ENCODE measurements at places on chromosomes 6 and 20.

- no peak for DNase-seq
Measured at GRCh38 chr6:55652429-55652828, 73.4 kb upstream of the HMGCLL1 start.

GRCh38 chr6:85428486-85428885 is 21.4 kb upstream of the NT5E start:
- DNase-seq, result no peak

GRCh38 chr6:107622269-107622668 is 132.4 kb downstream of the SOBP start:
- DNase-seq, result no peak

- no peak for DNase-seq
Measured at GRCh38 chr6:48403587-48403986, 292.6 kb upstream of the PTCHD4 start.

DNA sequence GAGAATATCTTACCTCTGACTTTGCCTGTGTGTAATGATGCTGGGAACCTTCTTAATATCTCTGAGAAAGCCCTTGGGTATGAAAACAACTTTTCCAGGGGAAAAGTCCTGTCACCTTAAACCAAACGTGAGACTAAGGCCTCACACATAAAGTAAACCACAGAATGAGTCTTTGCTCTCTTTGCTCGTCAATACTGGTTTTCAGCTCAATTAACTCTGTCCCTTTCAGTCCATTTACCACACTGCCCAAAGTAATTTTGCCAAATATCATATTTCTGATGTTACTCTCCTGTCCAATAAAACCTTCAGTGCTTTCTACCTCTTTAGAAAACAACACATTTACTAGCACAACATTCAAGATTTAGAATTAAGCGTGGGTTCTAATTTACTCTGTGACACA is 100.5 kb upstream of the HMGCLL1 start:
- no peak for DNase-seq

DNA sequence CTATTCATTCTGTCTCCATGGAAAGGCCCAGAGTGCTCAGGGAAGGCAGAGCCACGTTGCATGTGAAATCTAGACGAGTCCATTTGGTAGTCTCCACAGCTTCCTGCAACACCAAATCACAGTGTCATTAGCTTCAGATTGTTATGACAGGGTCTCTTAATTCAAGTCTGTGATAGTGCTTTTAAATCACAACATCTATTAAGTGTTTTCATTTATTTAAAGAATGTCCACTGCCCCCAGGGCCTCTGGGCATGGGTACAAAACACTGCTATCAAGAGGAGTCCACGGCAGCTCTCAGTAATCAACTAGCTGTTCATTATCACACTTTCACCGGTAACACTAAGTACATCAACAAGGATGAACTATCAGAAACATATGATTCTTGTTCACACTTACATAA is 455.9 kb upstream of the JARID2 start:
- no peak for DNase-seq

GRCh38 chr6:62272114-62272513 is 13.9 kb downstream of the KHDRBS2 start:
- no peak for DNase-seq

- DNase-seq, result no peak
Measured at GRCh38 chr6:137767911-137768690, 99.0 kb upstream of the TNFAIP3 start.

DNA sequence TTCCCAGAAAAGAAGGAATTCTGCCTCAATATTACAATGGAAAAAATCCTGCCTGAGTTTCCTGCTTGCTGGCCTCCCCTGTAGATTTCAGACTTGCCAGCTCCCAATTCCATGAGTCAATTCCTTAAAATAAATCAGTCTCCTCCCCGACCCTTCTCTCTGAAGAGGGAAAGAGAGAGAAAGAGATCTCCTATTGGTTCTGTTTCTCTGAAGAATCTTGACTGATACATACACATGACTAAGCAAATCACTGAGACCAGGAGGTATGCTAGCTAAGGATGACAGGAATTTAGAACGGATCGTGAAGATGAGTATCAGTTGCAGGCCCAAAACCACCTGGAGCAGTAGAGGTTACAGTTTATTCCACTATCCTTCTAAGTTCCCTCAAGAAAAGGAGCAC is 11.3 kb upstream of the RBM24 start:
- no peak for DNase-seq

DNA sequence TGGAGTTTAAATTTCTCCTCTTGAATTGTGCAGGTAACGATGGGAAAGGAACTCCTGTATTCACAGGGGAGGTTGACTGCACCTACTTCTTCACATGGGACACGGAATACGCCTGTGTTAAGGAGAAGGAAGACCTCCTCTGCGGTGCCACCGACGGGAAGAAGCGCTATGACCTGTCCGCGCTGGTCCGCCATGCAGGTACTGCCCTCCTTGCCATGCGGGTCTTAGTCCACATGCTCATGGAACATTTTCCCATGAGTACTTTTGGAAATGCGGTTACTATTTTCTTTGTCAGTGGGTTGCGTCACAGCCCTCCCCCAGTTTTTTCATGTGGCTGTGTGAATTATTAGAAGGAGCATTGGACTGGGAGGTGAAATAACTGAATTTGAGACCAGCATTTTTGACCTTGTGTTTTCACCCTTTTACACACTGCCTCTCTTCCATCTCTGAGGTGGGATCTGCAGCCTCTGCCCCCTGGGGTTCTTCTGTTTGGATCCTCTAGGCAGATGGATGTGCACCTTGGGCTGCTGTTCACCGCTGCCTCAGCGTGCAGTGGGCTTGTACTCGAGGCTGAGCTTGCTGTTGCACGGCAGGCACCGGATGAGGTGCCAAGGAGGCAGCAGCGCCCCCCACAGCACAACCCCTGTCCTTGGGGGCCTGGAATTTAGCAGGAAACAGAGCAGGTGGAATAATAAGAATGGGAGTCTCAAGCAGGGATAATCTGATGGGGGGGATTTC is 71.8 kb downstream of the IGF2R start:
- DNase-seq, result no peak

- peak; percentile 51 for DNase-seq
Measured at GRCh38 chr20:4592316-4593148, 129.2 kb upstream of the PRND start.

GRCh38 chr20:47960277-47960676 is 175.0 kb upstream of the SULF2 start:
- no peak for DNase-seq

DNA sequence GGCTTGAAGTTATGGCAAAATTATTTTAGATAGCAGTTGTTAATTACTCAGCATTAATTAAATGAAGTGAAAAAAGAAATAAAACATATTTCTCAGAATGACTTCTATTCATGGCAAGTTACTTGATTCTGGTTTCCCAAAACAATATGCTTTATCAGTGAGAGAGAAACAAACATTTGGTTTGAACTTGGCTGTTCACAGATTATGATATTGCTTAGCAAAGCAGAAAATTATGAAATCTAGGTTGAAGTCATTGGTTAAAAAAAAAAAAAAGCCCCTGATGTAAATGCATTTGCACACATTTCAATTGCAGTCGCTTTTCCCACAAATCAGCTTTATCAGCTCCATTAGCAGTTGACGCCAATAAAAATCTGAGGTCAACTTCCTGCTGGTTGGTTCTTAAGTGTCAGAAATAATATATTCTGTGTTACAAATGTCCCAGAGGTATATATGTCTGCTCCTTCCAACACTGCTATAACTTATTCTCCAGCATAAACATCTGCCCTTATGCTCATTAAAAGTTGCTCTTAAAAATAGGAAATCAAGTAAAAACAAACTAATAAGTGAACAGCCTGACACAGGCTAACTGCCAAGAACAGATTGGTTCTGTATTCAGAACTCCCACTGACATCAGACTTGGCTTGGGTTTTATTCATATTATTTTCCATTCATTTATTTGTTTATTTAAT is 275.4 kb downstream of the PHF3 start:
- no peak for DNase-seq

- DNase-seq, result no peak
Measured at GRCh38 chr6:166346965-166347364, 4.6 kb upstream of the SFT2D1 start.

- DNase-seq, result peak; percentile 61
Measured at GRCh38 chr6:6610031-6610591, 21.6 kb downstream of the LY86 start.

GRCh38 chr20:36663031-36663430 is 17.0 kb upstream of the SLA2 start:
- no peak for DNase-seq

- peak; percentile 41 for DNase-seq
Measured at GRCh38 chr20:23086056-23086566, at the start of gene CD93. CD93 (minus strand) TSS chr20:23086324; CDS start chr20:23086192, 132 bp downstream.
